ENCODE measurements at places on chromosomes 12 and 14.

GRCh38 chr14:80105488-80105994 lies 105.8 kb downstream of the DIO2 start:
- no peak for DNase-seq

GRCh38 chr12:121776190-121777098 lies 17.0 kb downstream of the RHOF start:
- peak; percentile 93 for DNase-seq

GRCh38 chr14:70957710-70958109 lies 50.5 kb downstream of the PCNX1 start:
- DNase-seq, result no peak

- DNase-seq, result no peak
Measured at GRCh38 chr14:25042362-25043299, 7.3 kb downstream of the STXBP6 start.

- peak; percentile 68 for DNase-seq
Measured at GRCh38 chr14:73786636-73787485, 64.8 kb upstream of the PTGR2 start.

GRCh38 chr12:115308918-115309317 lies 624.9 kb upstream of the TBX3 start:
- DNase-seq, result no peak
